ENCODE measurements at places on chromosomes 1 and 21.

DNA sequence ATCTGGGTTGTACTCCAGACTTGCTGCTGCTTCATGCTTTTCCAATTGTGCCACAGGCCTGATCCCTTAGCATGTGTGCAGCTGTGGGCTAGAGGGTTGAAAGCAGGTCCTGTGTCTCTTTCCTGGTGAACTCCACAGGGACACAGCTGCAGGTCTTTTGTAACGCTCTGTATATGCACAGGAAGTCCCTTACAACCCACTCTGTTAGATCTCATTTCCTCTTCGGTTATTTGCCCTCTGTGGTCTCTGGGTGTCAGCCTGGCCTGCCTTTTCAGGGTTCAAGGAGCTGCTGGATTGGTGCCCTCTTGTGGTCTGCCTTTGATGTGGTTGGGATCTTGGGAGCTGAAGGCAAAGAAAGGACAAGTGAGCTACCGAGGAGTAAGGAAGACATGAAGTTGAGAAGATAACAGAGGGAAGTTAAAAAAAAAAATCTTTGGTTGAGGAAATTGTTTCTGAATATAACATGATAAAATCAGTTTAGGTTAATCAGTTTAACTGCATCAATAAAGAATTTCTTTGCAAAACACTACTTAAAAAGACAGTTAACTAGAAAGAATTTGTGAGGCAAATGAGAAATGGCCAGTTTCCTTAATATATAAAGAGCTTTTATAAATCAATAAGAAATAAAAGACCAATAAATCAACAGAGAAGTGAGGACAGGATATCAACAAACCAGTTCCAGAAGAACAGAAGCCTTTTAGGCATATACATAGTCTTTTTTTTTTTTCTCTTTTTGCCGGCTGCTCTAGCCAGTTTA lies 44.1 kb downstream of the UCK2 start:
- no peak for DNase-seq

GRCh38 chr1:207754974-207755700 lies 3.3 kb downstream of the CD46 start:
- DNase-seq, result no peak

DNA sequence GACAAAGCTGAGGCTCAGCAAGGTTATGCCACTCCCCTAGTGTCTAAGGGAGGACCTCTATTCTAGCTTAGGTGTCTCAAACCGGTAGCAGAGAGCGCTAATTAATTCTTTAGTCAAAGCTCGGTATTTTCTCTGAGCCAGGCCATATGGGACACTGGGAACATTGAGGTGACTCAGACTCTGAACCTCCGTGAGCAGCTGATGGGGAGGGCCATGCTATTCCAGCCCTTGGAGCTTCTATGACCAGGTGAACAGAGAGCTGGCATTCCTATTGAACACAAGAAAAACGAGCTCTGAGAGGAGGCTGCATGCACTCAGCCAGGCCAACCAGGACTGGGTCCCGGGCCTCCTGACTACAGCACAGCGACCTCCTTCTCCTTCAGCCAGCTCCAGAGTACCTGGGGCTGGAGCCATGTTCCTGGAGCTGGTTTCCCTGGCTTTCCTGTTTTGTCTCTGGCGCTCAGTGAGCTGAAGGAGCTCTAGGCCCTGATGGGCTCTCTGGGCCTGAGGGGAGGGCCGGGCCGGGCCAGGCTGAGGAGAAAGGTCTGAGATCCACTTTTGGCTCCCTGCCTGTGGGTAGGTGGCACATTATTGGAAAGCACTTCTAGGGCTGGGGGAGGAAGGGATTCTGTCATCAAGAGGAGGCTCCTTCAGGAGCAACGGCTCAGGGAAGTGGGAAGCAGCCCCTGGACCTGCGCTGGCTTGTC lies 37.0 kb downstream of the SLC9A1 start:
- DNase-seq, result no peak

GRCh38 chr1:65036570-65037051 lies 70.3 kb upstream of the JAK1 start:
- no peak for DNase-seq

- DNase-seq, result no peak
These were observed 556 bp upstream of the RYR2 start for GRCh38 chr1:237041461-237041794.

- no peak for DNase-seq
These were observed 119.3 kb downstream of the HLCS start for GRCh38 chr21:36847189-36847588.
